ENCODE measurements at places on chromosomes 4 and X.

DNA sequence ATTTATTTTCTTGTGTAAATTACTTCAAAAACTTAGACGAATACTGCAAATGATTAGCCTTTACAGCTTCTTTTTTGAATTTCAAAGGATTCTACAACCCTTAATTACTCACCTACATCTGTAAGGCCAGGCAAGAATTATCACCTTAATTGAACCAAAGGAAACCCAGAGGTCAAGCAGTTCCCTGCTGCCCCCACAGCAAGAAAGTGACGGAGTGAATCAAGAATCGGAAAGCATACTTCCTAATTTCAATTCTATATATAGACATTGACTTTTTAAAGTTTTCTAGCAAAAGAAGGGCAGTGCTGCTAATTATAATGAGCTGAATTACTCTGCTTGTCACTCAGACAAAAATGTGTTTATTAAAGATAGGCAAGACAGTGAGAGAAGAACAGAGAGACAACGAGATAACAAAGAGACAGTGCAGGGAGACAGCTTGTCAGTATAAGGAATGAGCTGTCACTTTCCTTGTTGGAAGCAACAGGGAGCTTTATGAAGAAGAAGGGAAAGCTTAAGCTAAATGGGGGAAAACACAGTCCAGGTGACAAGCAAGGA, 47.5 kb upstream of the SPANXN4 start:
- no peak for DNase-seq

GRCh38 chrX:106952988-106953387, 32.8 kb downstream of the CLDN2 start:
- DNase-seq, result no peak

GRCh38 chr4:147513091-147513490, 32.2 kb downstream of the EDNRA start:
- no peak for DNase-seq

DNA sequence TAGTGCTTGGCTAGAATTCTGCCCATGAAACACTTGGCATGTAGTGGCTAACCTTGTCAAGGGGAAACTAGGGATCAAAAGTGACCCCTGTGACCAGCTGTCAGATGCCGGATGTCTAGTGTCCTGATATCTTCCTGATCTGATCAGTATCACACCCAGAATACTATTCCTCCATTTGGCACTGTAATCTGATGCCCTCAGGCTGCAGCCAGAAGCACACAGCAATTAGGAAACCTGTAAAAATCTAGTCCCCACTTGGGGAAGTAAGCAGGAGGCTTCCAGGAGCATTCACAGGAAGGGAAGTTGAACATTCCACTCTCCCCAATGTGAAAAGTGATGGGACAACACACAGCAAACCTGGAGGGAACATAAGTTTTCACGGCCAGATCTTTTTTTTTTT, 125.1 kb downstream of the HS6ST2 start:
- no peak for DNase-seq

DNA sequence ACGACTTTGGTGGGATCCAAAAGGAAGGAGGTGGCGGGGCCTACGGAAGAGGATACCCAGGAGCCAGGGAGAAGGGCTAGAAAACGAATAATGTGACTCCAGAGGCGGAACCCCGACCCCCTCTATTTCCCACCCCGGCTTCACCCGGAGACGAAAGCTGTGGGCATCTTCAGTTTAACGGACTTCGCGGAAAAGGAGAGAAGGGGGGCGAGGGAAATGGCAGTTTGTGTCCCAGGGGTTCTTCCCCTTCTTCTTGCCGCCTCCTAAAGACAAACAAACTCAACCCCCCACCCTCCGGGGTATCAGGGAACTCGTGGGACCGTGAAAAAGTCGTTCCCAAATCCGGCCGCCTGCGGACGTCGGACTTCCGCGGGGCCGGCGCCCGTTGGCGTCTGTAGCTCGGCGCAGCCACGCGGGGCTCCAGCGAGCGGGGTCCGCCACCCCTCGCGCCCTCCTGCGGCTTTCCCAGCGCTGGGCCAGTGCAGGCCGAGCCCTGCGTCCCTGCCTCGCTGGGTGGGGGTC, 3.6 kb upstream of the LEF1 start:
- no peak for DNase-seq

DNA sequence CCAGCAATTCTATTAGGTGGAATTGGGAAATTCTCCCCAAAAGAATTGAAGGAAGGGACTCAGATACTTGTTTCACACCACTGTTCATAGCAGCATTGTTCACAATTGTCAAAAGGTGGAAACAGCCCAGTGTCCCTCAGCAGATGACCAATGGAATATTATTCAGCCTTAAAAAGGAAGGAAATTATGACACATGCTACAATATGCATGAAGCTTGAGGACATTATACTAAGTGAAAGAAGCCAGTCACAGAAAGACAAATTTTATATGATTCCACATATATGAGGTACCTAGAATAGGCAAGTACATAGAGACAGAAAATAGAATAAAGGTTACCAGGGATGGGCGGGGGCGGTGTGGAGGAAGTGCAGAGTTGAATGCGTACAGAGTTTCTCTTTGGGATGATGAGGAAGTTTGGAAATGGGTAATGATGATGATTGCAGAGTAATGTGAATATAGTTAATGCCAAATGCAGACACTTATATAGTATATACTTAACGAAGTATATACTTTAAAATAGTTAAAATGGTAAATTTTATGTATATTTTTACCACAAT, 29.6 kb downstream of the DOCK11 start:
- no peak for DNase-seq

- no peak for DNase-seq
Observed at GRCh38 chr4:97656044-97656720, 487.1 kb downstream of the STPG2 start.

- no peak for DNase-seq
Observed at GRCh38 chrX:136183917-136184316, 36.6 kb downstream of the FHL1 start.

- DNase-seq, result no peak
Observed at GRCh38 chr4:84215217-84215616, 283.9 kb downstream of the NKX6-1 start.

DNA sequence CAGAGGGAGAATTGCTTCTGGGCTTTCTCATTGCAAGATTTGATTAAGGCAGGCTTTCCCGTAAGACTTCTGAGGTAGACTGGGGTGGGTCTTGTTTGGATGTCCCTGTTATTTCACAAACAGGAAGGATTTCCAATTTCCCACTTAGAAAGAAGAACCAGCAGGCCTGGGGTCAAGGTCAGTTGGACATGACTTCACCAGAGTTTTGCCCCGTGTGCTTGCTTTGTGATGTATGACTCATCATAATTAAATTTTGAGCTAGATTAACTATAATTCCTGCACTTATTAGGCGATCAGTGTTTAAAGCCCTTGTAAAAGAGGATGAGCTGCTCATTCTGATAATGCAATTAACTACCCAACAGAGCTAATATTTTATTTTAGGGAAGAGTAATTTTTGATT, 32.8 kb upstream of the ARHGAP36 start:
- no peak for DNase-seq

GRCh38 chr4:67935888-67936287, 27.4 kb downstream of the TMPRSS11A start:
- no peak for DNase-seq

GRCh38 chrX:68989865-68990606, 161.2 kb downstream of the EFNB1 start:
- no peak for DNase-seq

DNA sequence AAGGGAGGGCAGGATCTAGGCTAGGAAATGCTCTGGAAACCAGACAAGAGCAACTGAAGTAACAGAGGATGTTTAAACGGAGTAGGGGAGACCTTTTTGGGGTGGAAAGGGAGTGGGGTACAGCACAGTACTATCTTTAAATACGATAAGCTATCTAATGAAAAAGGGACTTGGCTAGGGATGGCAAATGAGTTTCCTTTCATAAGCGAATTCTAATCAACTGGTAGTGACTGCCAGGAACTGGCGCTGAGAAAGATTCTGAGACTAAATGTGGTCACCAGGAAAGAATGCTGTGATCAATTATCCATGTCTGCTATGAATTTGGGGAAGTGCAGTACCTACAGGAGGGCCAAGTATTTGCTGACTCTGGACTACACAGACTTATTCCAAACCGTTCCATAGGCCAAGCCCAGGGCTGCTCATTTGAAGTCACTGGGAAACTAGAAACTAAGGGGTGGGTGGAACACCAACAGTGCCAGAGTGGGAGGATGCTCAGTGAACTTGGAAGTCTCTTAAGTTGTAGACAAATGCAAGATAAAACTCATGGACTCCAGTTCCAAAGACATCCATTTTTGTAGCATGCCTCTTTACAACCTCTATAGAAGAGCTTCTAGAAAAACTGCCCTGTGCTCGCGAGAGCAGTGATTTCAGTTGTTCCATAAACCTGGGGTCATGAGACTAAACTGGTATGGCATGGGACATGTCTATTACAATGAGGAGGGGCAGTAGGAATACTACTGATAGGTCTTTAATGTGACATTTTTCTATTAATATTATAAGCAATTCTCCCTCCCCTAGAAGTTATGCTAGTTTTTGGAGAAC, 2.0 kb downstream of the TRAPPC2 start:
- DNase-seq, result no peak

- DNase-seq, result no peak
Observed at GRCh38 chrX:78092296-78092695, 11.8 kb upstream of the PGK1 start.

GRCh38 chrX:17579026-17579425, 158.3 kb upstream of the SCML1 start:
- DNase-seq, result no peak

DNA sequence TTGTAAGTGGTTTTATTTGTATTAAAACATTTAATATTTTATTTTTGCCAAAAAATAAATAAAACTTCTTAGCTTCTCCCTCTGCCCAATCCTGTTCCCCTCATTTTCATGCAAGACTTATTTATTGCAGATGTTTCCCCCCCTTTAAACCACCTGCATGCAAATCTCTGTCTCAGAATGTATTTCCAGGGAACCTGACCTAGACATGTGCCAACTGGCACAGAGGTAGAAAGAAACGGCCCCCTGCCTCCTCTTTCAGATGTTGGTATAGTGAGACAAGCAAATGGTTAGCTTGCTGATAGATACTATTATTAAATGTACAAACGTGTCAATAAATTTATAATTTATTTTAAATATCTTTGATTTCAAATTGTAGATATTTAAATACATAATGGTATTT, 47.1 kb downstream of the KLF3 start:
- no peak for DNase-seq

DNA sequence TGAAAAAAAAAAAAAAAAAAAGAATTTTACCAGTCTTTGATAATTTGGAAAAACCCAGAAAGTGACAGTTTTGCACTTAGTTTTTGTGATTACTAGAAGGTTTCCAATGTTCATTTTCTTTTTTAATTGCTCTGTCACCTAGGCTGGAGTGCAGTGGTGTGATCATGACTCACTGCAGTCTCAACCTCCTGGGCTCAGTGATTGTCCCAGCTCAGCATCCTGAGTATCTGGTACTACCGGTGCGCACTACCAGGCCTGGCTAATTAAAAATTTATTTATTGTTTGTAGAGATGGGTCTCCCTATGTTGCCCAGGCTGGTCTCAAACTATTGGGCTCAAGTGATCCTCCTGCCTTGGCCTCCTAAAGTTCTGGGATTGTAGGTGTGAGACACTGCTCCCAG, 3.3 kb downstream of the NUDT9 start:
- DNase-seq, result no peak

GRCh38 chr4:101349801-101350064, 2.4 kb upstream of the PPP3CA start:
- no peak for DNase-seq

GRCh38 chrX:24340501-24340900, 19.9 kb upstream of the SUPT20HL1 start:
- no peak for DNase-seq

DNA sequence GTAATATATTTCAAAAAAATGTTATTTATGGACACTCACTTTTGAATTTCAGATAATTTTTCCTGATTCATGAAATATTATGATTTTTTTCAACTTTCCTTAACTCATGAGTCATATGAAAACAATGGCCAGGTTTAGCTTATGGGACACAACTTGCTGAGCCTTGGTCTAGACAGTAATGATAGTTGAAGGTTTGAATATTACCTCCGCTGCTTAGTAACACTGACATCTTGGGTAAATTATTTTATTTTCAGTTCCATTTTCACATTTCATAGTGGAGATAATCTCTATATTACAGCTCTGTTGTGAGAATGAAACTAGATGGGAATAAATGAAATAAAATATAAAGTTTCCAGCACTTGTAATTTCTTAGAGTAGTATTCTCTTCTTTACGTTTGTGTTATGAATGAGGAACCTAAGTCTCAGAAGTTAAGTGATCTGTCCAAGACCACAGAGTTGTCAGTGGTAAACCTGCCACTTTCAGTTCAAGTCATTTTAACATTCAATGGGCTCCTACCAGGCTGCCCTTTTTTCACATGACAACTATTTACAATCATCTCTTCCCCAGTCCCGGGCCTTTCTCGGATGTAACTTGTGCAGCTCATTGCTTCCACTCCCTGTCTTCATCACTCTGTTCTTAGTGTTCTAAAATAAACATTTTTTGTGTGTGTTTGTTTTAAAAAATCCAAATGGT, 46.8 kb upstream of the GC start:
- no peak for DNase-seq

- no peak for DNase-seq
Observed at GRCh38 chr4:183729069-183729406, 69.9 kb downstream of the TRAPPC11 start.

- no peak for DNase-seq
Observed at GRCh38 chrX:152929898-152930297, 32.0 kb downstream of the ZNF185 start.

DNA sequence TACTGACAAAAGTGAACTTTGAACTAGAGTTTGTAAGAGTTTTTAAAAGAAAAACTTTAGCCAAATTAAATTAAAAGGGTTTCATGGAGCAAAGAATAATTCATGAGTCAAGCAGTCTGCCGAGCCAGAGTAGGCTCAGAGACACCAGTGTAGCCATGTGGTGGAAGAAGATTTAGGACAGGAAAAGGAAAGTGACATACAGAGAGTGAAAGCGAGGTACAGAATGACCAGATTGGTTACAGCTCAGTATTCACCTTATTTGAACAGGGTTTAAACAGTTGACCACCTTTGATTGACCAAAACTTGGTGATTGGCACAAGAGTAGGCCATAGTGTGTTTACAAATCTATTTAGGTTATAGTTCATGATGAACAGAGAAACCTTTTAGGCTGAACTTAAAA, 377.8 kb downstream of the KLHL4 start:
- no peak for DNase-seq

GRCh38 chrX:54074826-54075225, 30.6 kb upstream of the PHF8 start:
- DNase-seq, result no peak

GRCh38 chr4:173685165-173685830, 155.3 kb upstream of the HAND2 start:
- DNase-seq, result no peak

DNA sequence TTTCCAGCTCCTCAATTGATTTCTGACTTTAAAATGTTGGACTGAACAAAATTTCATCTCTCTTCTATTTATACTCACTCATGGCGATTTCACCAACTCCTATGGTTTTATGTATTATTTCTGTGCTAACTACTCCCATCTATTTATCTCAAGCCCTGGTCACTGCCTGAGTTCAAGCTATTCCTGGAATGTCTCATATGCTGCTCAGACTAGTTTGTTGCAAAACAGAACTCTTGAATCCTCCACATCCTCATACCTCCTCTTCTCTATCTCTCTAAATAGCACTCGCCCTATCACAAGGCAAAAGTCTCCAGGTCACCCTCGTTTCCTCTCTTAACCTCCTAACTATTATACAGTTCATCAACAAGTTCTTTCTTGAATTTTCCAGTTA, 19.0 kb upstream of the DDX60 start:
- DNase-seq, result no peak

- DNase-seq, result no peak
Observed at GRCh38 chrX:24426340-24426913, 38.7 kb upstream of the PDK3 start.

- DNase-seq, result no peak
Observed at GRCh38 chr4:104205116-104205515, 289.6 kb downstream of the CXXC4 start.

GRCh38 chr4:89298155-89298554, 9.4 kb downstream of the GPRIN3 start:
- no peak for DNase-seq
